ENCODE measurements at places on chromosomes 3 and 15. TPM values are rescaled to one million over a fixed set of nuclear protein-coding genes. Genes with fewer than 3 reads are reported as not detected.

The DNAH12 gene
- 0.07 TPM for total RNA-seq

The PTH1R gene
- total RNA-seq = not detected

The MUC13 gene
- total RNA-seq = not detected

The SCN11A gene
- 0.32 TPM for total RNA-seq

The NEDD4 gene
- total RNA-seq = 8.5 TPM

The FAM81A gene
- total RNA-seq = 0.27 TPM

The SPATA12 gene
- total RNA-seq = not detected

The SH3BP5 gene
- 21.0 TPM for total RNA-seq

The TNNC1 gene
- 8.4 TPM for total RNA-seq

The DGKG gene
- 10.0 TPM for total RNA-seq

The REC114 gene
- not detected for total RNA-seq
